Hematopoietic multipotent progenitor cell treated with erythropoietin and hydrocortisone succinate and interleukin-3 and kit ligand, for 4 days (in vitro differentiated cells): ENCODE measurements at places on chromosomes 5 and 9.

DNA sequence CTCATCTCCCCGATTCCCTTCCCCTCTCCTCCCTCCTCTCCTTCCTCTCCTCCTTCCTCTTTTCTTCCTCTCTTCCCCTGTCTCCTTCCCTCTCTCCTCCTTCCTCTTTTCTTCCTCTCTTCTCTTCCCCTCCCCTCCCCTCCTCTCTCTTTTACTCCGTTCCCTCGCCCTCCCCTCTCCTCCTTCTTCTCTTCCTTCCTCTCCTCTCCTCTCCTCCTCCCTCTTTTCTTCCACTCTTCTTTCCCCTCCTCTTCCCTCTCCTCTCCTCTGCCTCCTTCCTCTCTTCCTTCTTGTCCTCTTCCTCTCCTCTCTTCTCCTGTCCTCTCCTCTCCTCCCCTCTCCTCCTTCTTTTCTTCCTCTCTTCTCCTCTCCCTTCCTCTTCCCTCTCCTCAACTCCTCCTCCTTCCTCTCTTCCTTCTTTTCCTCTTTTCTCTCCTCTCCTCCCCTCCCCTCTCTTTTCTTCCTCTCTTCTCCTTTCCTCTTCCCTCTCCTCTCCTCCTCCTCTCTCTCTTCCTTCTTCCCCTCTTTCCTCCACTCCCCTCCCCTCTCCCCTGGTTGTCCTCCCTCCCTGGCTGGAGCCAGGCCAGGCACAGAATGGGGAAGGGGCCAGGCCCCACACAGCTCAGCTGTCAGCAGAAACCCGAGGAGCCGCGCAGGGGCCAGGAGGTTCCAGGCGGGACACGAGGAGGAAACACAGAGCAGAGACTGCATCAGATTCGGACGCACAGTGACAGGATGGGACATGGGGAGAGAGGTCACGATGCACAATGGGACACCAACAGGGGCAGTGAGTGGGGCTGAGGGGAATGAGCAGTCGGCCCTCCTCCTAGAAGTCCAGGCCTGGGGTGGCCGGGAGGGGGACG, 48.0 kb downstream of the CAMK2A start:
- no peak for DNase-seq

GRCh38 chr9:113255438-113255837, 19.9 kb downstream of the CDC26 start:
- DNase-seq: peak; percentile 56

DNA sequence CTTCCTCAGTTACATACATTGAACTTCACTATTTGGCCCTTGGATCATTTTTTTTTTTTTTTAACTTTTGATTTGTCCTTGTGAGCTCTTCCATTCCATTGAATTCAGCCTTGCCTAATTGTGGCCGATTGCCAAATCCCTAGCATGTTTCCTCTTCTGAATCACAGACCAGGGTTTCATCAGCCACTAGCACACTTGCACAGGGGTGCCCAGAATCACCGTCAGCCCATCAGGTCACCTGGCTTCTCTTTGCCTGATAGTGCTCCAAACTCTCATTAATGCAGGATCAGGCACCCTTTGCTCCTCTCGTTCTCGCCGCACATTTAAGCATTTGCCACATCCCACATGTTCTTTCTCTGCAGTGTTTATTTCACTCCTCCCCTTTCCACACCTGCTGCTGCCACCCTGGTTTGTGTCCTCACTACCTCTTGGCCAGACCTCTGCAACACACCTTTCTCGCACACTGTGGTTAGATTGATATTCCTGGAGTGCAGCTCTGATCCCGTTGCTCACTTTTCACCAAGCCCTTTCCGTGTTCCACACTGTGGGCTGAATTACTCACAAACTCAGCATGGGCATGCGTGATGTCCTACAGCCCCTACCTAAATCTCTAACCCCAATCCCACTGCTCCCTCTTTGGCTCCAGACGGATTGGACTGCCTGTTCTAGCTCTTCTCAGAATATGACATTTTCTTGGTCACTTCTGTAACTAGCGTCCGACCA, 9.8 kb downstream of the PIK3R1 start:
- DNase-seq: peak; percentile 62

GRCh38 chr5:174919351-174919750, 195.0 kb downstream of the MSX2 start:
- DNase-seq: no peak

GRCh38 chr5:14745753-14746152, 81.2 kb downstream of the OTULIN start:
- no peak for DNase-seq

DNA sequence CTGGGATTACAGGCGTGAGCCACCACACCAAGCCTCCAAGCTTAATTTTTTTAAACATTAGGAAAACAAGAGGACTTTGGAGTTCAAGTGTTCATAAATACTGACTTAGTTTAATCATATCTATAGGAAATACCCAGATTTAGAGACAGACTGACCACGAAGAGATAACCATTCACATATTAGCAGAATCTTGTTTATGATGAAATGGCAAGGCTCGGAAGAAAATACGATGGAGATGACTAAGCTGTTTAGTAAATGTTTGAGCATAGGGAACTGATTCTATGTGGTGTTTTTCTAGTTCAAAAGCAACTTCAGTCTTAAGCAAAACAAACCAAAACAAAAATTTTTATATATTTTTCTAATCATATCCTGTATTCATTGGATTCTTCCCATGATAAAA, 13.5 kb upstream of the TUSC1 start:
- peak; percentile 4 for DNase-seq

- DNase-seq: peak; percentile 77
These were observed 10.7 kb upstream of the AGPAT2 start for GRCh38 chr9:136697821-136698526.

DNA sequence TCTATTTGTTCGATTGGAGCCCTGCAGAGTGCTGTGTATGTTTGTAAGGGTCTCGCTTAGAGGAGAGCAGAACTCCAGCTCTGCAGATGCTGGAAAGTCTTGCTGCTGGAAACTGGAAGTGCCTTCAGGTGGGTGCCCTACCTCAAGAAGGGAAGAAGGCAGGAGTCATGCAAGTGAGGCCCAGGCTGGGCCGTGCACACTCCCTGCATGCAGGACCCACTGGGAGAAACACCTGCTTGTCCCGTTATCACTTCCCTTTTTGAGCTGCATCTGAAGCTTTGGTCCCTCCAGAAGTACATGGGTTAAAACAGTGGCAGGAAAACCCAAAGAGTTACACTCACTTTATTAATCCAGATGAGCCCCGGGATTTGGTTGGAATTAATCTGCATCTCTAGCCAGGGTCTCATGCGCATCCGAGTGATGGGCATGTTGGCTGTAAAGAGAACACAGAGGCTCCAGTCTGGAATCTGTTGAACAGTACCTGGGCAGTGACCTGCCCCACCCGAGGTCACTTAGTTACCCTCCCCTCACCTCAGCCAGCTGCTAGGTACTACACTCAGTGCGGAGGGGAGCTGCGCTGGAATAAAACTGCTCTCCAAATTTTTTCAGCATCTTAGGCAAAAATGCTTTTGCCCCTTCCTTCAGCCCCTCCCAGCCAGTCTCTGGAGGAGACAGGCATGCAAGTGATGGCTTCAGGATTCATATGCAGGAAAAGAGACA, 1.4 kb downstream of the IRF1 start:
- DNase-seq: no peak

DNA sequence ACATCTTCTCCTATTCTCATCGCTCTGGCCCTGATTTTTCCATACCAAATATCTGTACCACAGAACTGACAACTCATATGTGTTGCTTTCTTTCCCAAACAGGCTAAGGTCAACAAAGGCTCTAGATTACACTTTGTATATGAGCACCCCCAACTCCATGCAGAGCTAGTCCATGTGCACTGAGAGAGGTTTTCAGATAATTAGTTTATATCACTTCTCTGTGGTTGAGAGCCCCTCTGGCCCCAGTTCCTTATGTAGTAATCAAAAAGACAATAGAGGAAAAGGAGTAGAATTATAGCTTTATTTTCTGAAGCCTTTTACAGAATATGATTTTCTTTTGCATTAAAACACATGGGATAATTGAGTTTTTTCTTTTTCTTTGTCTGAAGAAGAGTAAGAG, 120.0 kb downstream of the TRIO start:
- peak; percentile 53 for DNase-seq

- peak; percentile 93 for DNase-seq
These were observed 13.1 kb downstream of the GFI1B start for GRCh38 chr9:132991351-132992300.

- DNase-seq: peak; percentile 39
These were observed 586 bp upstream of the PDZD2 start for GRCh38 chr5:31638345-31638744.

DNA sequence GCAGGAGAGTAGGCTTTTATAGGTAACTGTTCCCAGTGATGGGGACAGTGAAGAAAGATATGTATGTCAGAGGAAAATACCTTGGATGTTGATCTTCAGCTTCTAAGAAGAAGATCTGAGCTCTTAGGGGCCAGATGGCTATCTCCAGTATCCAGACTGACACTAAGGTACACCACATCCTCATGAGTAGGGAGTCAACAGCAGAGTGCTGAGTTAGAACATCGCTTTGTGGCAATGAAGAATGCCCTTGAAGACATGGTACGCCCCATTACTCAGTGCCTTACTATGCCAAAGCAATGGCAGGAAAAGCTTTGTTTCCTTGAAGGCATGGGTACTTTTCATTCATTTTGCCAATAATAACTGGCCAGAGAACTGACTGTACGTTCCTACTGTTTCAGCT, 263.7 kb downstream of the CEMIP2 start:
- DNase-seq: no peak

DNA sequence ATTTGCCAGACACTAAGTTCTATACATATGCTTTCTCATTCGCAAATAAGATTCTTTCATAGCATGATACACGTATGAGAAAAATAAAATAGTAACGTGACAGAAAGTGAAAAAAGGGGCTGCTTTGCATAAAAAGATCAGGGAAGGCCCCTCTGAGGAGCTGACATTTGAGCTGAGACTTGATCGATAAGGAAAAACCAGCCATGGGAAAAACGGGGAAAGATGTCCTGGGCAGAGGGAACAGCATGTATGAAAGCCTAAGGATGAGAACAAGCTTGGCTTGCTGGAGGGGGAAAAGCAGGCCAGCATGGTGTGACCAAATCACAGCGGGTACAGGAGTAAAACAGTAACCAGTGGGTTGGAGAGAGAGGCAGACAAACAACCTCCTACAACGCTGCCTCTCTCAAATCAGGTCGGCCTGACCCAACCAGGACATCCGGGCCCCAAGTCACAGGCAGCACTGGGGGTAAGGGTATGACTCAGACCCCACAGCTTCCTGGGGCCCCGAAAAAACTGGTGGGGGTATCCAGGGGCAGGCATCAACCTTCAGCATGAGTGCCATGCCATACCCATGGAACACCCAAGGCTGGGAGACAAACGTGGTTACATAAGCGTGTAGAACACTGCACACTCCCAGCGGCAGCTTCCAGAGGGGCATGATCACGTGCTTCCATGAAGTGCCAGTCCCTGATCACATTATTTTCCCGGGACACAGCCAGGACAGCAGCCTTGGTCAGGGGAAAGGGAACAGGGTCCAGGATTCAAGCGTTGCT, 2.2 kb downstream of the TNIP1 start:
- DNase-seq: no peak

GRCh38 chr5:1127959-1128785, 16.3 kb upstream of the SLC12A7 start:
- DNase-seq: no peak

DNA sequence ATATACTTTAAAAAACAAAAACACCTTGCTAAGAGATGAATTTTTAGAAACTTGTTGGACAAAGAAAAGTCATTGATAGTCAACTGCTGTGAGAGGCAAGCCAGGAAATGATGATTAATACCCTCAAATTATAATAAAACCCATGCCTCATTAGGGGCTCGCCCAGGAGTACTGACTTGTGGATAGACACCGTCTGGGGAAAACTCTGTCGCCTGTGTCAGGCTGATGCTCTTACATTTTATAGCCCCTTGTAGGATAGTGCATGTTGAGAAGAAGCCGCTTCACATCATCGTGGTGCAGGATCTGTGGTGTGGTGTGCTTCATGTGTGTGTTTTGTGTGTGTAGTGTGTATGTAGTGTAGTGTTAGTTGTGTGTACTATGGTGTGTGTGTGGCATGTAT, 39.1 kb downstream of the SYK start:
- peak; percentile 45 for DNase-seq

- no peak for DNase-seq
These were observed 2.0 kb downstream of the TNC start for GRCh38 chr9:115115924-115116323.

DNA sequence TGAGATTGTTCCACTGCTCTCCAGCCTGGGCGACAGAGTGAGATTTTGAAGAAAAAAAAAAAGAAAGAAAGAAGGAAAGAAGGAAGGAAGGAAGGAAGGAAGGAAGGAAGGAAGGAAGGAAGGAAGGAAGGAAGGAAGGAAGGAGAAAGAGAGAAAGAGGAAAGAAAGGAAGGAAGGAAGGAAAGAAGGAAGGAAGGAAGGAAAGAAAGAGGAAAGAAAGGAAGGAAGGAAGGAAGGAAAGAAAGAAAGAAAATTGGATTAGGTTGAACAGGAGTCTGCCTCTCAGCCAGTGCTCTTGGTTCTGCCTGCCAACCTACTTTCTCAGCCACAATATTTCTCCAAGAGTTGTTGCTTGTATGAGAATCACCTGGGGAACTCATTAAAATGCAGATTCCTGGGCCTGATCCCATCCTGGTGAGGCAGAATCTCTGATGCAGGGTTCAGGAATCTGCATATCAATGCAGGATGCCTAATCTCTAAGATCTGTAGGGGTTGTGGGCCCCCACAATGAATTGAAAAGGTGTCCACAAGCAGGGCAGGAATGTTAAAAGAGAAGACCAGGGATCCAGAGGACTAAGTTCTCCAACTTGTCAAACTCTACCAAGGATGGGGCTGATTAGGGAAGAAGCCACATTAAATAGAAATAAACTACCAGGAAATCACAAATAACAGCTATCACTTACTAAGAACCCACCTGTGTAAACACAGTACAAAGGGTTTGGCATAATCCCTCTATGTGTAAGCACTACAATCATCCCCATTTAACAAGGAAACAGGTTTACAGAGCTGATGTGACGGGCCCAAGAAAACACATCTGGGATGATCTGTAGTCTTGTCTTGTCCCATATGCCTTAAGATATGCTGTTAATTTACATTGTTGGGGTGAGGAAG, 23.4 kb upstream of the GALNT10 start:
- DNase-seq: no peak

GRCh38 chr9:87525546-87526303, 28.1 kb downstream of the DAPK1 start:
- DNase-seq: no peak

- DNase-seq: no peak
These were observed 48.5 kb downstream of the ADAMTS19 start for GRCh38 chr5:129508606-129509005.

- no peak for DNase-seq
These were observed 439.9 kb upstream of the TLE4 start for GRCh38 chr9:79131824-79132377.

DNA sequence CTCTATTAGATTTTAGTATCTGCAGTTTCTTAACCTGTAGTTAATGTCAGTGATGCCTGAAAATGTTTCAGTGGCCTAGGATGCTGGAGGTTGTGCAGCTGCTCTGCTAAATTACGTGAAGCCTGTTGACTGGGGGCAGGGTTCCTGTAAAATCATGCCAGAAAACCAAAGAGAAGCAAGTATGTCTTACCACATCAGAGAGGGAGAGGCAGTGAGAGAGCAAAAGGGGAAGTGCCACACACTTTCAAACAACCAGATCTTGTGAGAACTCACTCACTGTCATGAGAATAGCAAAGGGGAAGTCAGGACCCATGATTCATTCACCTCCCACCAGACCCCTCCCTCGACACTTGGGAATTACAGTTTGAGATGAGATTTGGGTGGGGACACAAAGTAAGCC, 83.9 kb upstream of the CYLC2 start:
- DNase-seq: peak; percentile 28
